GM10248 (cell line): ENCODE measurements at places on chromosomes 2 and 18.

DNA sequence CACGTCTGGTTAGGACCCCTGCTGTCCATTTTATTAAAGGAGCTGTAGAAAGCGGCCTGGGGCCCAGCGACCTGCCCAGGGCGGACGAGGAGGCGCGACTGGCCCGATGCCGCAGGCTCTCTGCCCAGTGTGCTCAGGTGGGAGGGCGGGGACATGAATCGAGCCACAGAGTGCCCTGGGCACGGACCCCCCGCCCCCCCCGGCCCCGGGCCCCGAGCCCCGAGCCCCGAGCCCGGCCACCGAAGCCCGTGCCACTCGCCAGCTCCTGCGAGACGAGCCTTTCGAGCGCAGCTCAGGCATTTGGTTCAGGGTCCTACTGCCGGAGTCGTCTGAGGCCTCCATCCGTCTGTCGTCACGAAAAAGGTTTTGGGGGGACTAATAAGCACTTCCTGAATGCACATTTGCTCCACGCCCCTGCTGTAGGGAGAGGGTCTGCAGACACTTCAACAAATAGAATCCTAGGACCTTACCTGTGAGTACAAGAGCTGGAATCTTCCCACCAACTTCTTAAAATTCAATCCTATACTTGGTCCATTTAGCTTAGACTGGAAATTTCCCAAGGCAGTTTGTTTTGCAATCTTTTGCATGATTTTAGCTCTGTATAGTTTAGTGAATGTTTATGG is 602 bp upstream of the ADAM17 start:
- DNase-seq, result no peak

GRCh38 chr2:98936353-98937351 is 627 bp upstream of the CRACDL start:
- DNase-seq, result no peak

GRCh38 chr2:136718273-136718672 is 47.1 kb upstream of the THSD7B start:
- DNase-seq, result no peak

GRCh38 chr2:74071426-74071825 is 76.3 kb downstream of the BOLA3 start:
- no peak for DNase-seq

DNA sequence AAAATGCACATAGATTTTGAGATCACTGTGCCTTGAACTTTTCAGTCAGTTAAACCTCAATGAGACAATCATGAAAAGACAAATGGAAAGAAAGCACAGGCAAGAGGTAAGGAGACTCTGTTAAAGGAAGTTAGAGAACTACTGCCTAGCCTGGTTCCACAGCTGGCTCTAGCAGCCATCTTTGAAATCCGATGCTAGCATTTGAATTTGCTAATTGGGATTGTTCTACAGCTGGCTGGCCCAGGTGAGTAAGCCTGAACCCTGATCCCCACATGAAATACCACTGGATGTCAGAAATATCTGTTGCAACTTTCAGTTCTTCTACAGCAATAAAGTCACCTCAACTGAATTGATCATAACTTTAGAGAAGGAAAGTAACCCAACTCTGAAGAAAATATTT is 315.2 kb upstream of the CHAC2 start:
- no peak for DNase-seq
